ENCODE measurements at places on chromosomes 6 and 20. TPM values are rescaled to one million over a fixed set of nuclear protein-coding genes. Genes with fewer than 3 reads are reported as not detected.

The RBM12 gene
- polyA plus RNA-seq: 11.9 TPM

The DEFB132 gene
- polyA plus RNA-seq: not detected

DNA sequence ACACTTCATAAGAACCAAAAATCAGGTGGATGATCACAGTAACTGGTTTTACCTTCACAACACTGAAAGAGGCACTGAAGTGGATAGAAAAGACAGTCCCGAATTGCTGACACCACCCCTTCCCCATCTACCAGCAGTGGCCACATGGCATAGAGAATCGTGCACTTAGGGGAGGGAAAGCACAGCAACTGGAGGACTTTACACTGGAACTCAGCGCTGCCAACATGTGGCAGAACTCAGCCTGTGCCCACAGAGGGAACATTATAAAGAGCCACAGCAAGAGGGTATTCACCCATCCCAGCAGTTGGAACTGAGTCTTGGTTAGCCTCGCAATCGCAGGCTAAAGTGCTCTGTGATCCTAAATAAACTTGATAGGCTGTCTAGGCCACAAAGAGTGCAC, 6.5 kb upstream of the KIAA1586 start:
- no peak for DNase-seq

GRCh38 chr6:92273694-92274093, 1145.7 kb downstream of the EPHA7 start:
- no peak for DNase-seq

DNA sequence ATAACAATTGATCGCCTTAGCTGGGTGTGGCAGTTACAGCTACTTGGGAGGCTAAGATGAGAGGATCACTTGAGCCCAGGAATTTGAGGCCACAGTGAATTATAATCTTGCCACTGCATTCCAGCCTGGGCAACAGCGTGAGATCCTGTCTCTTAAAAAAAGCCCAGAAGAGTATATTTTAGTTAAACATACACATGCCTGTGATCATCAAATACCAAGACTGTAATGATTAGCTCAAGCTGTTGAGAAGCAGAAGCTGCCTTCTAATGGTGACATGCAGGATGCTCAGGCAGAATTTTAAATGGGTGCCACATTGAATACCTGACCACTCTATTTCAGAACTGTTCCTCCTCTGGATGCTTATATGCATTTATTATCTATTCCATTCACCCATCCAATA, 8.9 kb upstream of the TMEM14A start:
- DNase-seq: no peak

The ETV7 gene
- 0.43 TPM for polyA plus RNA-seq

GRCh38 chr6:4271761-4272470, 136.5 kb upstream of the ECI2 start:
- DNase-seq: no peak

GRCh38 chr6:169620171-169621130, 81.4 kb downstream of the WDR27 start:
- no peak for DNase-seq

The JPH2 gene
- polyA plus RNA-seq: 0.17 TPM

GRCh38 chr6:56714982-56715456, 72.3 kb upstream of the DST start:
- no peak for DNase-seq

GRCh38 chr6:138456401-138456790, 42.9 kb downstream of the NHSL1 start:
- DNase-seq: no peak

DNA sequence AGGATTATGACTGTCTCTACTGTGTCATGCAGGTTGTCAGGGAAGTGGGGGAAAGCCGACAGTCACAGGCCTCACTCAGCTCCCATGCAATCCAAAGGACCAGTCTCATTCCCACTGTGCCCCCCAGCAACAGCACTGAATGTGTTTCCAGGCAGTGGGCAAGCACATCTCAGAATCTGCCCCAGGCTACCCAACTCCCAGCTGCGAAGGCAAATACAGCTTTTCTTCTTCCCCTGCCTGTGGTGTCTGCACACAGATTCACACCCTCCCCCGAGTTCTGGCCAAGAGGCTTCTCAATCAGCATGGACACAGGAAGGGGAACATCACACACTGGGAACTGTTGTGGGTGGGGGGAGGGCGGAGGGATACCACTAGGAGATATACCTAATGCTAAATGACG, 75.3 kb downstream of the SNAP91 start:
- no peak for DNase-seq

DNA sequence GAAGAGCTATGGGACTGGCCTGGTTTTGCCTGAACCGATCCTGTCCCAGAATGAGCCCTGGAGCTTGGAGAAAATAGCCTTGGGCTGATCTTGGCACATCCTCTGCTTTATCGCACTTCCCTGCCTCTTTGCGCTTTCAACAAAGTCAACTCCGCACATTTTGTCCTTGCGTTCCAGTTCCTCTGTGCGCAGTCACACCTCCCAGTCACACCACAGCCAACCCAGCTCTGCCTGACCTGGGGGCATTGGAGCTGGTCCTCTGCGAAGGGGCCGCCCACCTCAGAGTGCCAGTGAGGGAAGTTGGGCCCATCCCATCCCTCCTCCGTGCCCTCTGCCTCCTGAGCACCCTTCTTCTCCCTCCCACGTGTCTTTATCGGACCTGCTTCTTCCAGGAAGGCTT, 16.9 kb upstream of the UQCC2 start:
- no peak for DNase-seq
